ENCODE measurements at places on chromosomes 16 and 17.

- DNase-seq = no peak
These were observed 4.1 kb upstream of the FOXF1 start for GRCh38 chr16:86505899-86506864.

- DNase-seq = no peak
These were observed at the start of gene DOC2A for GRCh38 chr16:30010844-30011713. Gene DOC2A, minus strand, starts transcription at chr16:30011027. Its CDS starts 805 bp downstream, at chr16:30010222.

- no peak for DNase-seq
These were observed 4.4 kb downstream of the TBX6 start for GRCh38 chr16:30087181-30087898.

GRCh38 chr16:25027781-25028180 is 12.6 kb upstream of the ARHGAP17 start:
- DNase-seq = no peak

- no peak for DNase-seq
These were observed 406.5 kb upstream of the CDH5 start for GRCh38 chr16:65959983-65960382.

DNA sequence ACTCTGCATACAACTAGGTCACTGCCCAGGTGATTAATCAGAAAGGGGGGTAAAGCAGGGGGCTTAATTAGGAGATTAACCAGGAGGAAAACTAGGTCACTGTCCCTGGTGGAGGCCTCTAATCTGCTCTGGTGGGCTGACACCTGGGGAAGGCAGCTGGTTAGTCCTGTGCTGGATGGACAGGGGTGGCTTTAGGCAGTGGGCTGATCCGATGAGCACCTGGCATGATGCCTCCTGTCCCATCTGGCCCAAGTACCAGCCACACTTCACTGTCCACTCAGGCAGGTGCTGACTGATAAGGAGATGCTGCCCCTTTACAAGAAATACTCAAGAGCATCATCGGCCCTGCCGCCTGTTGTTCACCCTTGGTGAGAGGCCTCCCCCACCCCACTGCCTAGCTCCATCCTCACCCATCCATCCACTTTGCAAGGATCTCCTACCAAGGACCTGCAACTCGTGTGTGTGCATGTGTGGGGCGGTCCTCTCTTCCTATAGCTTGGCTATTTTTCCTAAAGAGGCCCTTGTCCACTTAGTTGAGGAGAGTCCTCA is 13.8 kb upstream of the RCVRN start:
- DNase-seq = no peak

- DNase-seq = no peak
These were observed 8.1 kb downstream of the CYGB start for GRCh38 chr17:76529224-76530094.

DNA sequence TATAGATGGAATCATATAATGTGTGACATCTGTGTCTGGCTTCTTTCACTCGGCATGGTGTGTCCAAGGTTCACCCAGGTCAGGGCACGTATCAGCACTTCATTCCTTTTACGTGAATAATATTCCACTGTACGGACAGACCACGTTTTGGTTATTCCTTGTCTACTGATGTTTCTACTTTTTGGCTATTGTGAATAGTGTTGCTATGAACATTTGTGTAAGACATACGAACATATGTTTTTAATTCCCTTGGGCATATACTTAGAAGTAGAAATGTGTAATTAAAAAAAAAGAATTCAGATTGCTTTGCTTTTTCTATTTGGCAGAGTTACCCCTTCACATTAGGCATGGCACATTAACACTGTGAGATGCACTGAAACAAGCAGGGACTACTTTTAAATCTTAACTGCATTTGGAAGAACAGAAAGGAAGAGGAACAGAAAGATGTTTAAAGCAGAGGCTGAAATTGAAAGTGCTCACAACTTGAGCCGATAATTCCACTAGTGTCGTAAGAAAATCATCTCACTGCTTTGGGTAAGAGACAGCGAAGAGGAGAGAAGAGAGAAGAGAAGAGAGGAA is 105.3 kb downstream of the VPS53 start:
- DNase-seq = no peak

- DNase-seq = no peak
These were observed 510.6 kb downstream of the RBFOX1 start for GRCh38 chr16:7843261-7843660.

GRCh38 chr16:56833243-56833970 is 31.6 kb upstream of the SLC12A3 start:
- DNase-seq = no peak

DNA sequence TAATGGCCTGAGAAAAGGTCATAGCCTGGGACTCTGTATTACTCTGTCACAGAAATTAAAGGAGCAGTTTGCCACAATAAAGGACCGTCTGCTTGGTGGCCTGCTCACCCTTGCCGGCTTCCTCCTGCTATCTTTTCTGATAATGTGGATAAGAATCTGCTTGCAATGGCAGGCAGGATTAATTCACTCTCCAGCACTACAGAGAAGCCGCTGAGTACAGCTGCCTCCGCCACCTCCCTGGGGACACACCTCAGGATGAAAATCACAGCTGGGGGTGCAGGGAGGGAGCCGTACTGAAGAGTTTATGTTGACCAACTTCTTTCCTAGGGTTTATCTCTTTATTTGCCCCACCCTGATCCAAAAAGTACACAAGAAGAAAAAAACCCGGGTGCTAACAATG is 245.9 kb upstream of the RPL38 start:
- no peak for DNase-seq

DNA sequence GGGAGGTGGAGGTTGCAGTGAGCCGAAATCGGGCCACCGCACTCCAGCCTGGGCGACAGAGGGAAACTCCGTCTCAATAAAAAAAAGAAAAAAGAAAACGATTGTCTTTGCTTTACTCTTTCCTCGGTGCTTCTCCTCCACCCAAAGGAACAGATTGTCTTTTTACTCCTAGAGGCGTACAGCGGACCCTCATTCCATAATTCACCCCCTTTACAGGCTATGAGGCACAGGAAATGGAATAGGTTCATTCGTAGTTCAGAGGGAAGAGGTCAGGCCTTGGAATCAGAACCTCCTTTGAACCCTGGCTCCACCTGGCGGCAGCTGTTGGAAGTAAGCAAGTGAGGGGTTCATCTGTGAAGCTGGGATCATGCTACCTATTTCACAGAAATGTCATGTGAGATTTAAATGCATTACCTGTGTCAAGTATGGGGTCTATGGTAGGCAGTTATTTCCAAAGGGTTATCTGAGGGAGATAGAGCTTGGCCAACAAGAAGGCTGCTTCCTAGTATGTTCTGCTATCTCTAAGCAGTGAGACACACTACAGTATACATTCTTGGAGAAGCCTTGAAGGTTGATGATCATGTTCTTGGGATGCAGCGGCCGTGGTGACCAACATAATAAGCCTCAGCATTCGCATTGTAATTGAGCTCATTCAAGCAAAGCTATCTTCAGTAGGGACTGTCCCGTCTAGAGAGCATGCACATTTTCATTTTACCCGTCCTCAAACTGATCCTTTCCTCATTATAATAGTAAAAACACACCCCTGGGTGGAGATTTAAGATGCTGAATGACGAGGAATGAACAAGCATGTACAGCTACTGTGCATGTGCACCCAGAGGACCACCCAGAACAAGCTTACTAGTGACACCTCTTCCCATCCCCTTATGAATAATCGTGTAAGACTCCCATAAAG is 18.7 kb upstream of the ZNF689 start:
- peak; percentile 77 for DNase-seq

DNA sequence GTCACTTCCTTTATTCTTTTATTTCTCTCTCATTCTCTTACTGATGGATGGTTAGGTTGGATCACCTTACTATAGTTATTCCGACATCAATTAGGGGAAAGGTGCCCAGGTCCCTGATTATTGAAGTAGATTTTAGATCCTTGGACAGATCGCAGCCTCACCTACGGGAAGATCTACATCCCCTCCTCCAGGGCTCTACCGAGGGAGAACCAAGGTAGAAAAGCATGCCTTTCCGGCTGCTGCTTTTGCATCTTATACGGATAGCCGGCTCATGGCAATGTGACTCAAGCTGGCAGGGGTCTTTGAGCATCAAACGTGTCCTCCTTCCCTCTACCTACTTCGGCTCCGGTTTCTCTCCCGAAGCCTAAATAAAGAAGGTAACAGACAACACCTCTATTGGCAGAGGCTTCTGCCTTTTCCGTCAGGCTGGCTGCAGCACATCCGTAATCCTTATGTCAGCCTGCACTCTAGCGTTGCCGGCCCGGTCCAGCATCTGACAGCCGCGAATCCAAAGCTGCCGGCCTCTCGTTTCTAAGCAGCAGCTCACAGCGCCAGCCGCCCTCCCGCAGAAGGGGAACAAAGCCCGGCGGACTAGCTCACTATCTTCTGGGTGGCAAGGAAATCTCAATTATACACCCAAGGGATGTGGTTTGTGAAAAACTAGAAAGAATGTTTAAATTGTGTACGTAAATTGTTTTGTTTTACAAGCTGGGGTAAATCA is 46.9 kb downstream of the IRX6 start:
- no peak for DNase-seq

DNA sequence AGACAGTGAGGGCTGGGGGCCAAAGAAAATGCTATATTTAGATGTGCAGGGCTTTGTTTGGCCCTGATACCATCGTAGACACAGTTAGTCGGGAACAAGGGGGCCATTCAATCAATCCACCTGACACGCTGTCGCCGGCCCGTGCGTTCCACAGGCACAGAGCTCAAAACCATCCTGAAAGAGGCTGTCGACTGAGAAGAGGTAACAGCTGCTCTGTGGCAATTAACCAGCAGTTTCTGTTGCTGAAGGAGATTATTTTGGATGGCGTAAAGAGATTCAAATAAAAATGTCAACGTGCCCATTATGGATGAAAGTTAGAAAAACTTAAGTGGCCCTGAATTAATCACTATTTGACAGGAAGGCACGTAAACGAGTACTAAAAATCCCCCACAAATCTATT is 276.2 kb upstream of the IRX5 start:
- no peak for DNase-seq

DNA sequence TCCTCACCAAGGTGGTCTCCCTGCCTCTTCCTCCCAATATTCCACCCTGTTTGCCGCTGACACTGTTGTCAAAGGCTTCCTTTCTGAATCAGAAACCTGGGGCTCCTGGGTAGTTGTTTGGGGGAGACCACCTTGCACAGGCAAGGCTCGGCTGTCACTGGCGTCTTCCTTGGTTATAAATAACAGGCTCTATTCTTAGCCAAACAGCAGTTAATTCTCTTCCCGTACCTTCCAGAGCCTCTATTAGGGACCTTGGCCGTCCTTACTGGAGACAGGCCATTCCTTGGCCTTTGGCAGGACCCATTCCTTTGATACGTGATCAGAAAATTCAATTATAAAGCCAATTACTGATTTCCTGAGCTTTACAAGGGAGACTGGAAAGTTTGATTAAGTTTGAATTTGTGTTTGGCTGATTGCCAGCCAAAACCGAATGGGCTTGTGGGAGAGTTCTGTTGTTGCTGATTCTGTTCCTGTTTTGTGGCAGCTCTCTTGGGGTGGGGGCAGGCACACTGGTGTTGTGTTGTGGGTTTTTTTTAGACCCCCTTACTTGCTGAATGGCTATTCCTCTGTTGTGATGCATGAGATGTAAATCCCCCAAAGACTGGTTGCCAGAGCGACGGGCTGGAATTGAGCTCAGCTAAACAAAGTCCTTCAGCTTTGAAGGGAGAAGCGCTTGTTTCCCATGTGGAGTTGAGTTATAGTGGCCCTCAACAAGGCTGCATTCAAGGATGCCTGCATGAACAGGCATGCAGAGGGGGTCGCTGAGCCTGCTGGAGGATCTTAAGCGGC is 104.6 kb downstream of the GNAO1 start:
- no peak for DNase-seq

- DNase-seq = no peak
These were observed 27.4 kb downstream of the CEP95 start for GRCh38 chr17:64534187-64534586.

DNA sequence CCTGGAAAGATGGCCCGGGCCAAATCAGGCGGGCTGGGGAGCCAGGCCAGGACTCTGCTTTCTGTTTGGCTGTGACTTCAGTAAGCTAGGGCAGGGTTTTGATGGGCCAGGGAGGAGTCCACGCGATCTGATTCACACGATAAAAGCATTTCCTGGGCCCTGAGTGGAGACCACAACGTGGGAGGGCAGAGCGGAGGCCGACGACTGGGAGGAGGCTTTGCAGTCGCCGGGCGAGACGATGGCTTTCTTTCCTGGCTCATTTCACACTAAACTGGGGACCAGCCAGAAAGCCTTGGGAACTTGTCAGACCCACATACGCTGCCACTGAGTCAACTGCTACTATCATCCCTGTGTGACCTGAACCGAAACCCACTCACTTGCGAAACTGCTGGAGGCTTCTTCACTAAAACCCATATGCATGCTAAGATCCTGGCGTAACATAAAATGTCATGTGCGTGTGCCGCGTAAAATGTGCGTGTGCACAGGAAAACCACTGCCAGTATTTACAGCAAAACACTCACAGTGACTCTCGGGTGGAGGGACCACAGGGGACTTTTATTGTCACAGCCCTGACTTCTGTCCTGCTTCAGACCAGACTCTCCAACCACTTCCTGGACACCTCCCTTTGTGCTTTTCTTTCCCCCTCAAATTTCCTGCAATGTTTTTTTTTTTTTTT is 14.2 kb upstream of the RHBDF2 start:
- DNase-seq = peak; percentile 58

DNA sequence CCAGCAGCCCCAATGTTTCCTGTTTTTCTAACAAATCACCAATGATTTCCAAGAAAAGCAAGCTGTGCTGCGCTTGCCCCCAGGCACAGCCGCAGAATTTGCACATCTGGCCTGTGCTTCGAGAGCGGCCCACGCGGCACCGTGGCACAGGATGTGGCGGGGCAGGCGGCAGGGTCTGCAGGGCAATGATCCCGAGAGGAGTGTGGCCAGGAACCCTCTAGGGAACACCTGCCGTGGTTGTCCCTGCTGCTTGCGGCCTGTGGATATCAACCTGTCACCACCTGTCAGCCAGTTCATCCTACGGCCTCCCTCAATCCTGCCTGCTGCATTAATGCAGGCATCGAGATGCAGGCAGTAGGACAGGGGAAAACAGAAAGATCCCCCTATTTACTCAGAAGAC is 24.0 kb downstream of the PIK3R5 start:
- no peak for DNase-seq

DNA sequence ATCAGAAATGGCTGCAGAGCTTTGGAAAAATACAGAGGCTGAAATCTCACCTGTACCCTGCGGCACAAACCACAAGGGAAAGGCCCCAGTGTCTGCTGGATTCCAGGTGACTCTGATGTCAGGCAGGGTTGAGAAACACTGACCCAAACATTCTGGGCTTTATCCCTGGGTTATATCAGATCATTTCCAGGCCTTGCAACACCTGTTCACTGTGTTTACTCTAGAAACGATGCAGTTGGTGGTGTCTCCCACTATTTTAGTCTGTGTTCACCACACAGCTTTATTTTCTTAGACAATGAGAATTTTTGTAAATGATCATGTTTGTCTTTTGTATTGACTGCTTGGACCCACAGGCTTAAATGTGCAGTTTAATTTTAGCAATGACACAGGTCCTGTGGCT is 151.5 kb upstream of the SDK2 start:
- no peak for DNase-seq

GRCh38 chr17:74806334-74806733 is 30.2 kb upstream of the NAT9 start:
- no peak for DNase-seq
